ENCODE measurements at places on chromosomes 4 and X.
A peak's percentile ranks its signal among the peaks of the same experiment; 100 is the strongest.

DNA sequence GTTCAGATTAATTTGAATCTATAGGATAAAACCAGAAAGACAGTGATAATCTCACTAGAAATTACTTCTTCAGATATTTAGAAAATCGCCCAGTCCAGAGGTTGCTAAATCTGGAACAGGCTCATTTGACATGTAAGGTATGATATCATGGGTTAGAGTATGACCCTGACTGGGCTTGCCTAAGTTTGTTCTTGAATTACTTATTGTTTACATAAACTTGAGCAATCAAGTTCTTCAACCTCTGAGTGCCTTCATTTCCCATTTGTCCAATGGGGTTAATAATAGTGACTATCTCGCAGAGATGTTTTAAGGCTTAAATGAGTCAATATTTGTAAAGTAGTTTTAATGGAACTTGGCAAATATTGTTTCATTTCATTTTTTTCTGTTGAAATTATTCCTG, 1947.6 kb upstream of the IGFBP7 start:
- DNase-seq, result no peak

DNA sequence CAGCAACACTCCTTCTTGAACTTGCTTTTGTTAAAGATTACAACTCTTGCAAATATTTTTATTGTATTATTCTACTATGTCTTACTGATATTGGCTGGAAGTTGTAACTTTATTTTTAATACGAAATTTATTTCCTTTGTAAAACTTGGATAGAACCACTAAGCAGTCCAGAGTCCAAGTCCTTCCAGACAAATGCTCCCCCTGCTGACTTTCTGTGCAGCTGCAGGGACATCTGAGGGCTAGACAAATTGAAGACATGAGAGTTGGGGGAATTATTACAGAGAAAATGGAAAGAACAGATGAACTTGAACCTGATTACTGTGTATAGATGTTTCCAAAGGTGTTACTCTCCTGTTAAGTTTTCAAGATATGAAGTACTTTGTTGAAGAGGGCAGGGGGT, 238.8 kb downstream of the GRIA3 start:
- no peak for DNase-seq

DNA sequence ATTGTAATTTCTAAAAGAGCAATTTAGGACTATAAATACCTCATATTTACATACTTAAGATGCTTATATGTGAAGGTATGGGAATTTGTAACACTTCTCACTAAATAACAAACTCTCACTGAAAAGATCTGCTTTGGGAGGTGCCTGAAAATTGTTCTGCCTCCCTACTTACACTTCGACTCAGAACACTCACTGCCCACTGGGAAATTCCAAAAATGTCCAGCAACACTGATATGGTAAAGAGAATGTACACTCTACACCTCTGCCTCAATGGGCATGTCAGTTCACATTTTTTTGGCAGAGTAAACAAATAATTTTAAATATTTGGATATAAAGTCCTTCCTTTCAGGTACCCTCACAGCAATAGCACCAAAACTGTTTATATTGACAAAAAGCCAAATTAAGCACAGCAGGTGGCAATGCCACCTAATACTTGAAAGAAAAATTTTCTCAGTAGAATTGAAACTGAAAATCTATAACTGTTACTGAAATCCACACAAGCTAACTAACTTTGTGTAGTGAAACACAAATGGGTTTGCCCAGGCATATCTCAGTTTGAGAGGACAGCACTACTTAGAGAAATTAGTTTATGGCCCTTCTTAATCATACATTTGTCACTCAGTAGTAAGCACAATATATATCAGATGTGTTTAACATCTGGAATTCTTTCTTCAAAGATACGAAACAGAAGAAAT, 67.1 kb downstream of the PRDM5 start:
- DNase-seq, result no peak

DNA sequence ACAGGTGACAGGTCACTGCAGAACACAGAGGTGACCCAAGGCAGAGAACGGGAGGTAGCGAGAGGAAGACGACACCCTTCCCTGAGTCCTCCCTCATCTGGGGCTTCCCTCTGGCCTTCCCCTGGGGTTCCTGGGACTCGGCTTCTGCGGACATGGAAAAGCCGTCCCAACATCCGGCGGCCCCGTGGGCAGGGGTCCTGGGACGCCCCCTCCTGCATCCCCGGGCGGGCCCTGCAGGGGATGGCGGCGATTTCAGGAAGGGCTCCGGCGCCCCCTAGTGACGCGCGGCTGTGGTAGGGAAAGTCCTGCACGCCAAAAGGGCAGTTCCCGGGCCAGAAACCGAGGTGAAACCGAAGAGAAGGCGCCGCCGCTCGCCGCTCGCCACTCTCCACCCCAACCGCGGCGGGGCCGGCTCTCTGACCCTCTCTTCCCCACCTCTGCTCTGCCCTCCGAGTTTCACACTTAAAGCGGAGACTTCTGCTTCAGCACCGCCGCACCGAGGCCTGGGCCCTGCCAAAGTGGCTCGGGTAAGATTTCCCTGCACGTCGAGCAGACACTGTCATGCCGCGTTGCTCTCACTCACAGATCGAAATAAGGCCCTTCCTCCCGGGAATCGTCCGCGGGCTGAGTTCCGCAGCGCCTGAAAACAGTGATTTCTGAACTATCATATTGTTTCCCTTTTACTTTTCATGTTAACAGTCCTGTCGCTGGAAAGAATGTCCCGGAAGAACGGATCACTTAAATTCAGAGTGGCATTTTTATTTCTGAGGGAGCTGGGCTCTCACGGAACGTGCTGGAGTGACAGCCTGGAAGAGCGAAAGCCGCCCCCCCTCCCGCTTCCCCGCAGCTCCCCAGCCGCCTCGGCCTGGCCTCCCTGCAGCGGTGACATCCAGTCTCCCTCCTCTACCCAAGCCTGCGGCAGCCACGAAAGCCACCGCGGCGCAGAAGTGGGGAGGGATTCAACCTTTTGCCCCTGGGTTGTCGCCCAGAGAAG, 110.6 kb downstream of the DCTD start:
- DNase-seq, result peak; percentile 87

- DNase-seq, result no peak
Measured at GRCh38 chr4:10097906-10098779, 18.5 kb downstream of the WDR1 start.

- no peak for DNase-seq
Measured at GRCh38 chr4:114249561-114249960, 270.1 kb upstream of the ARSJ start.

GRCh38 chr4:17296921-17297890, 214.7 kb downstream of the QDPR start:
- no peak for DNase-seq

DNA sequence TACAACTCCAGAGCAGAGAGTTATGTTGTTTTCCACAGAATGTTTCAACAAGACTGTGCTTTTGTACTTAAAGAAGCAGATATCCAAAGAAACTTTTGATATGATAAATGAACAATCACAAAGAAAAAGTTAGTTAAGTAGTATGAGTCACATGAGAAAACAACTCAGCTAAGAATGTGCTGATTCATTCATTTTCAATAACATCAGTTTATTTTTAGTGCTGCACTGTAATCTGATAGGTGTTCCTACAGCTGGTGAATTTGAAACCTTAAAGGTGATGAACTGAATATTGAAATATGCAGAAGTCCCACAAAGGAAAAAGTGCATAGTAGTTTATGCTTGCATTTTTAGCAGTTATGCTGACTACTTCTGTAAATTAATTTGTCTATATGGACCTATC, 180.3 kb upstream of the TENM3 start:
- DNase-seq, result peak; percentile 73

GRCh38 chr4:252065-252601, 53.1 kb downstream of the ZNF732 start:
- no peak for DNase-seq

GRCh38 chr4:26204911-26205370, 115.9 kb upstream of the RBPJ start:
- DNase-seq, result no peak

GRCh38 chr4:88040707-88041106, 33.3 kb downstream of the PKD2 start:
- no peak for DNase-seq

GRCh38 chrX:40164751-40165150, 67.0 kb upstream of the BCOR start:
- no peak for DNase-seq

DNA sequence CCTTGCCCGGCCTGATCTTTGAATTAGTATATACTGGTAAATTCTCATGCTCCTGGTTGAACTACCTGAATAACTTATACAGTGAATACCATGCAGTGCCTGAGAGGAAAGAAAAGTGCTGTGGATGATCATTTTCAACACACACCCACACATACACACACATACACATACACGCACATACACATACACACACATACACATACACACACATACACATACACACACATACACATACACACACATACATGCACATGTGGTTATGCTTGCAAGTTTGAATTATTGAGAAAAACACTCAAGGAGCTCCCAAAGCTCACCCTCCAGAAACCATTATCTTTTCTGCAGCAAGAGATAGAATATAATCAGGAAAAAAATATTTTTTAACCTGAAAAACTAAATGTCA, 366.9 kb upstream of the RASGEF1B start:
- no peak for DNase-seq

- no peak for DNase-seq
Measured at GRCh38 chr4:8557151-8558076, 22.8 kb upstream of the GPR78 start.

GRCh38 chr4:142236268-142236667, 599.9 kb downstream of the IL15 start:
- DNase-seq, result no peak

- DNase-seq, result no peak
Measured at GRCh38 chrX:122475306-122475705, 708.8 kb upstream of the GRIA3 start.

DNA sequence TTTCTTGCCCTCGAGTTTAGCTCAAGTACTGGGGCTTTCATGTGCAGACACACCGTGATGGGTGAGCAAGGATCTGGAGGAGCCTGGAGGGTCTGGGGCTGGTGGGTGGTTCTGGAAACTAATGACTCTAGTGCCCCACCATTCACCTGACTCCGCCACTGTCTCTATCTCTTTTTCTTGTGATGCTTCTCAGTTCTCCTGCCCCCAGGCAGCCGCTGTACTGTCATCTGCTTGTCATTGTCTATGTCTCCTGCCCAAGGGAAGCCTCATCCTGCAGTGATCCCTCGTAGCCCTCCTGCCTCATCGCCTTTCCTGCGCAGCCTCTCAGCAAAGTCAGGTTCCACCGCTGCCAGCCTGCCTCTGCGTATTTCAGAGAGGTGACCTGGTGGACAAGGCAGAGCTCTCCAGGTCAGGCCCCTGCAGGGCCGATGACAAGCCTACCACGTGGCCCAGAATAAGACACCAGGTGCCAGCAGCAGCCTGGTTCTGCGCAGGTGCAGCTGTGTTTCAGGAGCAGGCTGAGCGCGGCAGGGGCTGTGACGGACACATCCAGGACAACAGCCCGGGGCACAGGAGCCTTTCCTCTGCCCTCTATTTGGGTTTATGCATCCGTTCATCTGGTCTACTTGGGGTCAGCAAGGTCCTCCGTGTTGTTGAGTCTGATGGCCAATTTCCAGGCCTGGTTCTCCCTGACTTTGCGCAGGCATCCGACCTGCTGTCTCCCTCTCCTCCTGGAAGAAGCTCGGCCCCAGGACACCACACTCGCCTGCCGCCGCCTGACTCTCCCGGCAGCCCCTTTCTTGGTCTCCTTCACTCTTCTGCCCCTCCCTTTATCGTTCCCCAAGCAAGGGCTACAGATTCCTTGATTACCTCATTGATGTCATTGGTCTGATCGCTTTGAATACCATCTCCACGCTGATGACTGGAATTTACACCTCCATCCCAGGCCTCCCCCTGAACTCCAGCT, 30.9 kb upstream of the CDKN2AIP start:
- no peak for DNase-seq

DNA sequence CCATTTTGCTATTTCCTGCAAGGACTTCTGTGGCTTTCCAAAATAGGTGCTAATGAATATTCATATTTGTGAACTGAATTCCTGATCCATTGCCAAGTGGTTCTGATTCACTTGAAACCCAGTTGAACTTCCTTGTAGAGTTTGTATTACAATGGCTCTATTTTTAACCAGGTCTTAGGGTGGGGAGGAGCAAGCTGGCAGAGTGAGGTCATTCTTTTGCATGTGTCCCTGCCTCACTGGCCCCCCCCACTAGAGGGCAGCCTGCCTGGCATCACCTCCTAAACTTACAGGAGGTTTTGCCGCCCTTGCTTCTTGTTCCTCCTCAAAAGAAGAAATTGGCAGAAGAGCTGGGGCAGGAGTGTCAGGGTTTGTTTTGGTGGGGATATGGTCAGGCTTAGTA, 10.5 kb downstream of the PTTG2 start:
- no peak for DNase-seq

GRCh38 chr4:61143461-61143860, 56.7 kb upstream of the ADGRL3 start:
- DNase-seq, result no peak

DNA sequence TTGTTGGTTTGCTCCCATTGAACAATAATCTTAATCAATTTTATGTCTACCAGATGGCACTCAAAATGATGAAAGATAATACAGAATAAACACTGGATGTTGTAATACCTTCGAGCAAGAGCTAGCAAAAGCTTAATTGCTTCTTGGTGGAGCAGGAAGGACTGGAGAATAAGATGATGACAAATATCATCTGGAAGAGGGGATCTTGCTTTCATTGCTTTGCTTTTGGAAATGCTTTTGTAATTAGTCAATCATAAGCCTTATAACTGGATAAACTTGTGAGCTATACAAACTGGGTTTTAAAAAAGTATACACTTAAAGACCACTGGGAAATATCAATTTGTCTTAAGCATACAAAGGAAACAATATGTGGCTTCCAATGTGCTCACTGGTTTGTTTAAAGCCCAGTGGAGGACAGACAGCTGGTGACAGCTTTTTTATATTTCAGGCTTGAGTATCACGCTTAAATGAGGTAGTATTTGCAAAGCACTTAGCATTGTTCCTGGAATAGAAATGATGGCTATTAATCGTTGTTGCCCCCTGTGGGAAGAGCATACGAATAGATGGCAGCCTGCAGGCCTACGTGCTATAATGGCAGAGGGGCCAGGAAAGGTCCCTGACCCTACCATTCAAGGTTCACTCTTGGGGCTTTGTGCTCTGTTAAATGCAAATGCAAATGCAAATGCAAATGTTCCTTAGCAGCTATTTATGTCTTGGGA, 61.2 kb downstream of the TMEM150C start:
- DNase-seq, result no peak

DNA sequence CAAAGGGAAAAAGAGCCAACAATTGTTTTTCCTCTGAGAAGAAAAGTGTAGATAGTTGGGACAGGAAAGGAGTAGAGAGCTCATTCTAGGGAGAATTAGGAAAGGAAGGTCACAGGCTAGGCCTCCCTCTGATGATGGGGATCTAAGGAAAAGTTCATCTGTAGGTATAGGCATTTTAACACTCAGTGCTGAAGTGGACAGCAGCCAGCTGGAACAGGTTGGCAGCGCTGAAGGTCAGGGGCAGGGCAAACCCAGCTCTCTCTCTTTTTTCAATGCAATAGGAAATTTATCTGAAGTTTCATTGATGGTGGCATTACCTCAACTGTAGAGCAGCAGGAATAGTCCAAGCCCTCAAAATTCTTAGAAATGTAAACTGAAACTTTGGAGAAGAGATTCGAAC, 98.5 kb upstream of the ETNPPL start:
- no peak for DNase-seq

DNA sequence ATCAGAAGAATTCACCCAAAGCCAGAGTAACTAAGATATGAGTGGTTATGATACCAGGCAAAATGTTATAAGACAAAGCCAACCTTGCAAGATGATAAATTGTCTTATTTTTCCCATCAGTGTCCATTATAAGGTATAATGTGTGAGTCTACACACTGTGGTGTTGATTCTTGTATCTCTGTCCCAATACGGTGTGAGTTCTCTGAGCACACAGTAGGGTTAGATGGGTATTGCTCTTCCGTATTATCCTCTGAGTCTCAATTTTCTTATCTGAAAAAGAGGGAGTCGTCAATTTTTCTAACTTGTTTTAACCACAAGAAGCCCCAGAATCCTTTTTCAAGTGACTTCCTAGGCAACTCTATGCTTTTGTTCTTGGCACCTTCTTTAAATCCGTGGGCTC, 69.9 kb downstream of the HMGB2 start:
- no peak for DNase-seq
